ENCODE measurements at places on chromosomes 5 and 9.

GRCh38 chr5:107377277-107377609 is 293.5 kb downstream of the EFNA5 start:
- no peak for DNase-seq

DNA sequence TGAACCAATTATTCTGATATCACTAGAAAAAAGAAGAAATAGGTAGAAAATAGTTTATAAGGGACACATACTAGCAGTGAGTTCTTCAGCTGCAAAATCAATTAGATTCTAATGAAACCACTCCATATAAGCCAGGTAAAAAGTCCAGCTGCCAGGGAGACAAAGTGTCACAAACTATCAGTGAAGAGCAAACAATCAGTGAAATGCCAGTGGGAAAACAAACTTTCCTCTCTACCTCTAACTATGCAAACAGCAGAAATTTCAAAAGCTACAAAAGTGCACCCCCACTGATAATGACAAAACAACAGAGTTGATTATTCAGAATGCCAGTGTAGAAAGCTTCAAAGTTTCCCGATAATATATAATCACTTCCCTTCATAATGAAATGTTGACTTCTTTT is 637.2 kb upstream of the ITGA1 start:
- no peak for DNase-seq

DNA sequence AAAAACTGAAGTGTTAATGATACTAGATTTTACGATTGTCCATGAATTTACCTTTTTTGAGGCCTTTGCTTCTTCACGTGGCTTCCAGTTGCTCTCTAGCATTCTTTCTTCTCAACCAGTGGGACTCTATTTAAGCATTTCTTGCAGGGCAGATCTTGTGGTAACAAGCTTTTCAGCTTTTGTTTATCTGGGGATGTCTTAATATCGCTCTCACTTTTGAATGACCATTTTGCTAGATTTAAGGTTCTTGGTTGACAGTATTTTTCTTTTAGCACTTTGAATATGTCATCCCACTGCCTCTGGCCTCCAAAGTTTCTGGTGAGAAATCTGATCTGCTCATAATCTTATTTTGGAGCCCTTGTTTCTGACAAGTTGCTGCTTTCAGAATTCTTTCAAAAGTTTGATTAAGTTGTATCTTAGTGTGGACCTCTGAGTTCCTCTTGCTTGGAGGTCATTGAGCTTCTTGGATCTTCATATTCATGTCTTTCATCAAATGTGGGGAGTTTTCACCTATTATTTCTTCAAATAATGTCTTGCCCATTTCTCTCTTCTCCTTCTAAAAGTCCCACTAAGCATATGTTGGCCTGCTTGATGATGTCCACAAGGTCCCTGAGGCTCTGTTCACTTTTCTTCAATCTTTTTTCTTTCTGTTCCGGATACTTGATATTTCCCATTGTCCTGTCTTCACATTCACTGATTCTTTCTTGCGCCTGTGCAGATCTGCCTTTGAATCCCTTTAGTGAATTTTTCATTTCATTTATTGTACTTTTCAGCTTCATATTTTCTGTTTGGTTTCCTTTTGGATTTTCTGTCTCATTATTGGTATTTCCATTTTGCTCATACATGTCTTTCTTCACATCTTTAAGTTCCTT is 8.8 kb downstream of the EXOC3 start:
- no peak for DNase-seq

DNA sequence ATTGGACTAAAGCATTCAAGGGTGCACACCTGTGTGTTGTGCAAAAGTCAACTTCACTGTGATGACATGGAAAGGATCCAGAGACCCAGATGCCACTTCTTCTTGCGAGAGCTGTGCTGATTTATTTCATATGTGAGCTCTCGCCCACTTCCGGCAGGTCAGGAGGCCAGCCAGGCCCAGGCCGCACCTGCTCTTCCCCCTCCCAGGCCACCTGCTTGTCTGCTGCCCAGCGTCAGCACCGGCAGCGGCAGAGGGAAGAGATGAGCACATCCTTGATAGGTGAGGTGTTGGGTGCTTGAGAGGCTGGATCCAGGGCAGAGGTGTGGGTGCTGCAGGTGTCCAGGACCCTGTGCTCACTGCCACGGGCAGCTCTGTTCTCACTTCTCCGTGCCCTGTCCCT is 242.9 kb downstream of the FANCC start:
- DNase-seq: no peak

- peak; percentile 13 for DNase-seq
These were observed 211.5 kb upstream of the GAS1 start for GRCh38 chr9:87158765-87159164.

GRCh38 chr5:137142764-137143605 is 356.1 kb downstream of the SPOCK1 start:
- DNase-seq: peak; percentile 91

GRCh38 chr5:135320718-135321484 is 78.1 kb downstream of the MACROH2A1 start:
- DNase-seq: no peak

DNA sequence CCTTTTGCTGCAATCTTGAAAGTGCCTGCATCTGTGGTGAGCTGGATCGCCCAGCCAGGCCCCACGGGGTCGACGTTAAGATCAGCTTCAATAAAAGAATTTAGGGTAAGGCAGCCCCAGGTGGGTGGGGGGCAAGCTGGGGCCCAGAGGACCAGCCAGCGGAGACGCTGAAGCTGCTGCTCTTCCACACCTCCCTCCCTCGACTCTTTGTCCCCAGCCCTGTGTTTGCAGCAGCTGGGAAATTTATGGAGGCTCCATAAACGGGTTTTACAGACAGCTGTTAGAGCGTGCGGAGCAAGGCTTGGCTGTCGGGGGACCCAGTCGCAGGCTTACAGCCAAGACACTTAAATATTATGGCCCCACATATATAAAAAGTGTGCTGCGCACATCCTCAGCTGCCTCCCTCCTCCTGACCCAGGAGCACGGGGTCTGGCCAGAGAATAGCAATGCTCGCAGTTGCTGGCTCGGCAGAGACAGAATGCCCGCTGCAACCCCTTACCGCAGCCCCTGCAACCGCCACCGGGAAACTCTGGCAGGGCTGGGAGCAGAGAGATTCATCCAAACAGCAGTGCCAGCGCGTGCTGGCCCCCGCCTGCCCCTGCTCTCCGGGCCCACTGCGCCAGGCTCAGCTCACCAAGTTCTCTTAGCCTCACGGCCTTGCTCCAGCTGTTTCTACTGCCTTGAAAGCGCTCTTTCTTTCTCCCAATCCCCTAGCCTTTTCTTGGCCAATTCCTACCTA is 28.4 kb upstream of the MVB12B start:
- no peak for DNase-seq

DNA sequence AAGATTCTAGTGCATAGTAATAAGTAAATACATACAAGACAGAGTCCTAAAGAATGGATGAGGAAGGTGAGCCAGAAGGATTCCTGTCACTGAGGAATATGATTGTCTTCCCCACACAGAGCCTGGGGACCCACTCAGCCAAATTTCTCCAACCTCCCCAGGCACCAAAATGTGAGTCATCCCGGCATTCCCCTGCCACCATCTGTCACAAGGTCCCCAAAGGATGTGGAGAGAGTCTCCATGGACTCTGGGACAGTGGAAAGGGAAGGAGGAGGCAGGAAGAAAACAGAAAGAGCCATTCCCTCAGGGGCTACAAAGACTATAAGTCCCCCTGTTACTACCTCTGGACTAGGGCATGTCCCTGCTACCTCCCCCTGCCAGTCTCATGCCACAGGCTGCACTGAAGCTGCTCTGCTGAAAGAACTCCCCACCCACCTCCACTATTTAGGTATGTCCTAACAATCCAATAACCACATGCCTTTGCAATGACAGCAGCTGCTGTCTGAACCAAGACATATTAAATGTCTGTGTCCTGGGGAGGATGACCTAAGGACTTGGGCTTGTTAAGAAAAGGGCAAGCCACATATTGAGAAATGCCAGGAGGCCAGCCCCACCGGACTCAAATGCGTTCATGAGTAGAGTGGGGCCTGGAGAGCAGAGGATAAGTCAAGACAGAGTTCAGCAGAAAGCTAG is 10.7 kb upstream of the OR5C1 start:
- DNase-seq: no peak

GRCh38 chr5:65907135-65907534 is 19.2 kb upstream of the ERBIN start:
- DNase-seq: no peak

- peak; percentile 75 for DNase-seq
These were observed 211.5 kb downstream of the SEC61B start for GRCh38 chr9:99433555-99433954.
